Activated T-helper 17 cell treated with anti-CD3 and anti-CD28 coated beads, Interleukin-2, amount 50 U/mL, for 72 hours (primary cell): ENCODE measurements at places on chromosomes 3 and 15. TPM values are rescaled to one million over a fixed set of nuclear protein-coding genes. Genes with fewer than 3 reads are reported as not detected.

DNA sequence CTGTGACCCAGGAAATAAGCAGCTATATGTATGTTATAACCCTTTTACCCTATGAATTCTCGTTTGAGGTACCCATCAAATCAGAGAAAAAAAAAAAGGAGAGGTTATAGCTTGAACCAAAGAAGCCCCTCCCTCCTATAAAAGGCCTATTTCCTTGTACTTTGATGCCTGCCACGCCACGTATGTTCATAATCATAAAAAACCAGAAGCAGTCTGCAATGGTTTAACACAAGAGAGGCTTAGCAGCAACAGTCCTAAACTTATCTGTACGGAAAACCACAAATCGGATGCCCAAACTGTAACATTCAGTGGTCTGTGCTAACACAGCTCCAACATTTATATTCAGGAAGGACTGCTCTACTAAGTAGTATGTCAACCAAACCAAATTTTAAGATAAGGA lies 21.2 kb downstream of the CCR8 start:
- no peak for ATAC-seq

GSK3B gene
- 31.5 TPM for total RNA-seq

IL1RAP gene
- 29.2 TPM for total RNA-seq

TYRO3 gene
- 2.7 TPM for total RNA-seq

SLC22A13 gene
- 0.99 TPM for total RNA-seq

PCCB gene
- 40.2 TPM for total RNA-seq

DNA sequence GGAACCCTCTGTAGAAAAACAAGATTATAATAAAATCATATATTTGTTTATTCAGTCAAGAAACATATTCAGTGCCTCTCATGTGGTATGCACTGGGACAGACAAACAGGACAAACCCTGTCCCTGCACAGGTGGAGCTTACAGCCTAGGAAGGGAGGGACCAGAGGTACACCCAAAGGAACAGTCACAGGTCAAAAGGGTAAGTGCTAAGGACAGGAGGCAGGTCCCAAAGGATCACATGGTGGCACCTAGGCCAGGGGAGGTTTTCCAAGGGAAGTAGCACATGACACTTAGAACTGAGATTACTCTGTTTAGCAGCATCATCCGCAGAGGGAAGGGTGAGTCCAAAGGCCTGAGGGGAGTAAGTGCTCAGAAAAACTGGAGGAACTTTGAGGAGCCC lies 254.4 kb upstream of the ARRDC4 start:
- no peak for ATAC-seq

GRCh38 chr3:157074490-157074889 lies 85.5 kb downstream of the CCNL1 start:
- ATAC-seq = no peak

DNA sequence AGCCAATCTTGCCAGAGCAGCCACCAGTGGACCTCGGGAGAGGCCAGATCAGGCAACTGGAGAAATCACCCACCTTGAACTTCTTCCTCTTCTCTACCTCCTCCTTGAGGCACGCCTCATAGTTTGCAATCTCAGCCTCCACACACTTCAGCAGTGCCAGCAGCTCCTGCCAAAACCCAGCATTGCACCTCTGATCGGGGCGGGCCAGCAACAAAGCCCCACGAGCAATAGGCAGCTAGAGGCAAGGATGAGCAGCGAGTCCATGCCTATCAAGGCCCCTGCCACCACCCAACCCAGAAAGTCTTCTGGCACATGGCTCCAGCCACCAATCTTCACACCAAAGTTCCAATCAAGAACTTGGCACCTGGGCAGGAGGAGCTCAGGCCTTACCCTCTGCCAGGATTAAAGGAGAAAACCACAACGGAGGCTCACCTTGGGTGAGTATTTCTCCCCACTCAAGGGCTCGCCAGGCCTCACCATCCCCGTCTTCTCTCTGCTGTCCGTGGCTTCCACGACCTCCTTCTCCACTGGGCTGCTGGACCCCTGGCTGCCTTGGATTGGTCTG lies 42.1 kb downstream of the SEMA3G start:
- ATAC-seq = no peak

DNA sequence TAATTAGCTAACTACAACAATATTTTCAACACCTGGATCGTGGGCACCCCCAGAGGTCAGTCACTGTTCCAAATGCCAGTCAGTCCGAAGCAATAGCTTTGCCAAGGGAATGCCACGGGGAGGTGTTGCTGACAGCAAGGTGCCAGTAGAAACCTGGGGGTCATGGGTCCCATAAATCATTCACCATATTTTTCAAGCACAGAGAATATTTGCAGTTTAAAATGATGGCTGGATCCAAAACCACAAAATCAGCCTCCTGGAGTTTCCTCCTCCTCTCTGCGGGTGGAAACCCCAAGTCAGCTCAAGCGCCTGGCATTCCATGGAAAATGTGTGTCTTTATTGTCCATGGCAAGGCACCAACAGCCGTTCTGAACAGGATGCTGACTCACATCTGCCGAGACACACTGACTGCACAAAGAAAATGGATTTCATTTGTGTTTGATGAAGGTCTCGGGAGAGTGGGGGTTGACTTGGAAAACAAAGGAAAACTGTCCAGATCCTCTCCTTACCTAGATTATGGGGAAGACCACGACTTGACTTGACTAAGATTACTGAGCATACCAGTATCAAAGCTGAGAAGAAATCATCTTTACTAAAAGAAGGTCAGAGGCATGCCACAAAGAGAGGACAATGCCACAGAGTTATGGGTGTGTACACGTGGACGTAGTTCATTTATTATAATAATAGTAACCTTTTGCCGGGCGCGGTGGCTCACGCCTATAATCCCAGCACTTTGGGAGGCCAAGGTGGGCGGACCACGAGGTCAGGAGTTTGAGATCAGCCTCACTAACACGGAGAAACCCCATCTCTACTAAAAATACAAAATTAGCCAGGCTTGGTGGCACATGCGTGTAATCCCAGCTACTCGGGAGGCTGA lies 26.4 kb downstream of the ANXA2 start:
- peak; percentile 62 for ATAC-seq

- ATAC-seq = no peak
These were observed 56.0 kb upstream of the LINGO1 start for GRCh38 chr15:77688693-77689092.

DNA sequence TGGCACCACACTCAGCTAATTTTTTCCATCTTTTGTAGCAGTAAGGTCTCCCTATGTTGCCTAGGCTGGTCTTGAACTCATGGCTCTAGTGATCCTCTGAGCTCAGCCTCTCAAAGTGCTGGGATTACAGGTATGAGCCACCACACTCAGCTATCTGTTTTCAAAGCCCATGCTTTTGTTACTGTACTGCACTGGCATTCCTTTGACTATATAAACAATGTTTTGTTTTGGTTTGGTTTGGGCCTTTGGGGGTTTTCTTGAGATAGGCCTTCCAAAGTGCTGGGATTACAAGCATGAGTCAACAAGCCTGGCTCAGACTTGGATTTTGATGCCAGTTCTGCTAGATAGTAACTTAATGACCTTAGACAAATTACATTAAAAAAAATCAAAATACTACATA lies 89.7 kb upstream of the GK5 start:
- no peak for ATAC-seq

ZNF502 gene
- total RNA-seq = 0.73 TPM

TRH gene
- not detected for total RNA-seq

TRPM1 gene
- not detected for total RNA-seq

DNA sequence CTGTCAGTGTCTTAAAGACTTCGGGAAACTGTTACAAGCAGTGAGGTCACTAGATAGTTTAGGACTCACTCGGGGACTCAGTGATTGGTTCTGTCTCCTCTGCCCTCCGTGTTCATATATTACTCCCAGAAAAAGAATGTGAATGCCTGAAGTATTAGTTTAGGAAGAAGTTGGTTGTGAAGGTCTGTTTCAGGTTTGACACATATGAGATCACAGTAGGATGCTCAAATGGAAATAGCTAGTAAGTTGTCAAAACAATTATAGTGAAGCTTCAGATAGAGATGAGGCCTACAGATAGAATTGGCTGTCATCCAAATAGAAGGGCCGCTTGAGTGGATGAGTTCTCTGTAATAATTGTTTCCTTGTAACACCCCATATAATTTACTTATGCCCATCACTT lies 172.6 kb downstream of the PLCL2 start:
- no peak for ATAC-seq

RETNLB gene
- not detected for total RNA-seq

DNA sequence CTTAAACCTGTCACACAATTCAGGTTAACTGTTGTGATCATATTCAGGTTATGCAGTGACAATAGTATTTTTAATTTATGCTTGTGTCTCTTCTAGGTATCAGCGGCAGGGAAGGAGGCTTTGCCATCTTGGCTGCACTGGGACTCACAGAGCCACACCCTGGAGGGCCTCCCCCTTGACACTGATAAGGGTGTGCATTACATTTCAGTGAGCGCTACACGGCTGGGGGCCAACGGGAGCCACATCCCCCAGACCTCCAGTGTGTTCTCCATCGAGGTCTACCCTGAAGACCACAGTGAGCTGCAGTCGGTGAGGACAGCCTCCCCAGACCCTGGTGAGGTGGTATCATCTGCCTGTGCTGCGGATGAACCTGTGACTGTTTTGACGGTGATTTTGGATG lies 23.6 kb upstream of the BSN start:
- ATAC-seq = no peak

GRCh38 chr3:110314512-110315114 lies 757.0 kb upstream of the NECTIN3 start:
- peak; percentile 65 for ATAC-seq

DNA sequence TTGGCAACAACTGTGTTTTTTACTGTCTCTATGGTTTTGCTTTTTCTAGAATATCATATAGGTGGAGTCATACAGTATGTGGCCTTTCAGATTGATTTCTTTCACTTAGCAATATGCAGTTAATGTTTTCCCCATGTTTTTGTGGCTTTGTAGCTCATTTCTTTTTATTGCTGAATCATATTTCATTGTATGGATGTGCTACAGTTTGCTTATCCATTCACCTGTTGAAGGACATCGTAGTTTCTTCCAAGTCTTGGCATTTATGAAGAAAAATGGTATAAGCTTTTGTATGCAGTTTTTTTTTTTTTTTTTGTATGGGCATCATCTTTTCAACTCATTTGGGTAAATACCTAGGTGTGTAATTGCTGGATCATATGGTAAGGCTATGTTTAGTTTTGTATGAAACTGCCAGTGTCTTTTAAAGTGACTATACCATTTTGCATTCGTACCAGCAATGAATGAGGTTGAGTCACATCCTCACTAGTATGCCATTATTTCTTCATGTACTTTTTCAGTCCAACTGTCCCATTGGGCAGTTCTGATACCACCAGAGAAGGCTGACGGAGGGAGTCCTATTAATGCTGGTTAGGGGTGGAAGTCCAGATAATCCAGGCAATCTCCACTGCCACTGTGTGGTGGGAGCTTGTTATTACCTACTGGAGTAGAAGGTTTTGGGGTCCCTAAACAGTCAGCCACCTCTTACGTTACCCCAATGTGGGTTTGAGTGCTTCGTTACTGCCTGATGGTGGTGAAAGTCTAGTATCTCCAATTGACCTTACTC lies 210.5 kb downstream of the DOCK3 start:
- ATAC-seq = no peak

DNA sequence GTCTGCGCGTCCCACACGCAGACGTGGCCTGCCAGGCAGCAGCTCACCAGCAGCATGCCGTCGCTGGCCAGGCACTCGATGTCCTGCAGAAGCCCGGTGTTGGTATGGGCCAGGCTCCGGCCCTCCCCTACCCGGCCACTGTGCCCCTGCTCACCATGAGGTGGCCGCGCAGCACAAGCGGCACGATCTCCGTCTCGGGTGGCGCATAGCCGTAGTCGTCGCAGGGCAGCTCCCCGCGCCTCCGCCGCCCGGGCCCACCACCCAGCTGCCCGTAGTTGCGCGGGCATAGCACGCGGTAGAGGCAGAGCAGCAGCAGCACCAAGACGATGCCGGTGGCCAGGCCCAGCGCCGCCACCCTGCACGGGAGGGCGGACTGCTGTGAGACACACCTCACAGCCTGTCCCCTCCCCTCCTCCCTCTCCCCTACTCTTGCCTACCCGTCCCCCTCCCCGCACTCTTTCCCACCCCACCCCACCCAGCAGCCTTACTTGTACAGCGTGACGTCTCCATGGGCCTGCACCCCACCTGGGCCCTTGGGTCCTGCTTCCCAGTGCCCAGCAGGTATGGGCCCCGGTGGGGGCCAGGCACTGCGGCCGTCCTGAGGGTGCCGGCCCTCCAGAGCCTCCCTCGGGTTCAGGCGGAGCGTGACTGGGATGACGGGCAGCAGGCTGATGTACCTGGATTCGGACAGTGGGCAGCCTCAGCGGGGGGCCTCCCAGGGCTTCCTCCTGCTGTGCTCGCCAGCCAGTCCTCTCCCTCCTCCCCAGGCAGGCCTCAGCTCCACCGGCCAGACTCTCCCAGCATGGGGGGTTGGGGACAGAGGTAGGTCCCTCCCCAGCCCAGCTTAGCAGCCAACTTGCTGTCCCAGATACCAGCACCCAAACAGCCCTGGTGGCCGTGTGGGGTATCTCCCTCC lies 37.6 kb downstream of the PTPN23 start:
- no peak for ATAC-seq
